ENCODE measurements at places on chromosomes 7 and 10. TPM values are rescaled to one million over a fixed set of nuclear protein-coding genes. Genes with fewer than 3 reads are reported as not detected.

GRCh38 chr10:62182595-62182994 lies 86.0 kb downstream of the RTKN2 start:
- DNase-seq: peak; percentile 69

Gene CCDC172
- total RNA-seq: not detected

DNA sequence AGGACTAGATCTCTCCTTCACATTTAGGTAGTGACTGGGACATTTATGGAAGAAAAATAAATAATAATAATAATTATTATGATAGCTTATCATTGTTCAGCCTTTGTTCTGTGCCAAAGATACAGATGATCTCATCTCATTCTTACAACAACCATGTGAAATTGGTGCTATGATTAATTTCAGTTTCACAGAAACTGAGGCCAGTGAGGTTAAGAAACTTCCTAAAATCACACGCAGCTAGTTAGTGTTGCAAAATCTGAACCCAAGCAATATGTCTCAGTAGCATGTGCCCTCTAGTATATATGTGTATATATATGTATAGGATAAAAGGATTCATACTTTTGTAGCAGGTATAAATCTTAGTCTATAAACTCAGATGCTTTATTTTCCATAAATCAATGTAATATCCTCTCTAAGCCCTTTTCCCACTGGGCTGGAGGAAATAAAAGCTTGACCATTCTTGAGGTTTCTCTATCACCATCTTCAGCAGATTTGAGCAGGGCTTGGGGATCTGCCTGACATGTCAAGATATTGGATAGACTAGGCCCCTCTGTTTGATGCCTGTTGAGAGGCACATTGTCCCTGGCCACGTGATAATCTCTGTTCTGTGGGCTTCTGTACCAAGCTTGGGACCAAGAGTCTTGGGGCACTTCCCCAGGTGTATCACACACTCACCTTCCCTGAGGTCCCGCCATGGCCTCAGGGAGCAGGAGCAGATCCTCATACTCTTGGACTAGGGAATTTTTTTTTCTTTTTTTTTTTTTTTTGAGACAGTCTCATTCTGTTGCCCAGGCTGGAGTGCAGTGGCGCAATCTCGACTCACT lies 172.6 kb upstream of the NRP1 start:
- DNase-seq: no peak

GRCh38 chr7:111083413-111083812 lies 7.5 kb upstream of the LRRN3 start:
- DNase-seq: peak; percentile 93

DNA sequence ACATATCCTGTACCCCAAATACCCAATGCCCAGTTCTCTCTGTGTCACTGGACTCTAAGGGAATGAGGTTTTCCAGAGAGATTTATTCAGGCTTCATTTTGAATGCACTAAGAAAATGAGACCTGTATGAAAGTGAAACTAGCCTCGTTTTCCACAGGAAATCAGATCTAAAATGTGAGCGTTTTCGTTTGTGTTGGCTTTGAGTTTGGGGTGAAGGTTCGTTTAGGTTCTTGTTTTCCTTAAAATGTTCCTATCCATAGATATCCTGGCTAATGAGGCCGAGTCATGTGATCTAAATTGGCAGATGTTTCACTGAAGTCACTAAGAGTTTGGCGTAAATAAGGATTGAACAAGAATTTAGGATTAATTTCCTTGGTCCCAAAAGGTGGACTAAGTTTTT lies 90.9 kb upstream of the BMPER start:
- DNase-seq: no peak

- DNase-seq: no peak
Measured at GRCh38 chr7:8206956-8207355, 55.0 kb downstream of the ICA1 start.

GRCh38 chr10:5996696-5997095 lies 19.4 kb upstream of the IL15RA start:
- DNase-seq: no peak

GRCh38 chr7:88329532-88330463 lies 23.1 kb upstream of the STEAP4 start:
- no peak for DNase-seq

GRCh38 chr10:53071505-53072125 lies 299.0 kb upstream of the MBL2 start:
- DNase-seq: no peak

- DNase-seq: no peak
Measured at GRCh38 chr7:140551355-140552239, 72.3 kb upstream of the MKRN1 start.

DNA sequence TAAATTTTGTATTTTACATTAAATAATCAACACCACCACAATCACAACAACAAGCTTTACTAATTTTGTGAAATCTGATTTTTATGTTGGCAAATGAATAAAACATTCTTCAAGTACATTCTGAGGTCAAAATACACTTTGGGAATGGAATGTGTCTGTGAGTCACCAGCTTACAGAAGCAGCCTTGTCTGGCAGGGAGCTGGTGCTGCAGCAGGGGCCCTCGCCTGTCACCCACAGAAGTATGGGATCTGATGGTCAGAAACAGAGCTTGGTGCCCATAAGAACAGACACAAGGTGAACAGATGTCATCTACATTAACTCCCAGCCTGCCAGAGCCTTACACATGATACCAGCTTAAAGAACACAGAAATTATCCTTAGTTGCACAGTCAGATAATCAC lies 496.9 kb downstream of the CCSER2 start:
- no peak for DNase-seq

DNA sequence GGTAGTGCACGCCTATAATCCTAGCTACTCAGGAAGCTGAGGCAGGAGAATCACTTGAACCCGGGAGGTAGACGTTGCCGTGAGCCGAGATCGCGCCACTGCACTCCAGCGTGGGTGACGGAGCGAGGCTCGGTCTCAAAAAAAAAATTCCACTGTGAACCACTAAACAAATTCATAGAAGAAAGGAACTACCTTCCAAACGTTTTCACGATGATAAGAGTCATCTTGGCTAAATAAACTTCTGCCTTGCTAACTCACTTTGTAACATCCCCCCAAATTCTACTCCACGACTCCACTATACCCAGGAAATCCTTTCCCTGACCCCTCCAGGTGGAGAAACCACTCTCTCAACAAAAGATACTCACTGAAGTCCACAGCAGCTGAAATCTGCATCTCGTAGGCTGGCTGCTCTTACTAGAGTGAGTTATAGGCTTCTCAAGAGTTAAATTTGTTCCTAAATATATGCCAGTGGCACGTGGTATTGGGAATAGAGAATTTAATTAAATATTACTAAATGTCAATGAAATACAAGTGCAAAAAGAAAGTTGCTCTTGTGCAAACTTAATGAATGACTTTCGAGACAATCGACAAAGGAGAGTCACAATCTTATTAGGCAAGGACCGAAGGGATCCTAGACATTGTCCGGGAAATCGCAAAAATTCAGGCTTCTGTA lies 1.6 kb upstream of the GTF2I start:
- DNase-seq: no peak

Gene KLF14
- not detected for total RNA-seq

GRCh38 chr7:85226361-85227085 lies 39.7 kb upstream of the SEMA3D start:
- DNase-seq: no peak

- no peak for DNase-seq
Measured at GRCh38 chr7:112076324-112076723, 129.9 kb downstream of the DOCK4 start.

DNA sequence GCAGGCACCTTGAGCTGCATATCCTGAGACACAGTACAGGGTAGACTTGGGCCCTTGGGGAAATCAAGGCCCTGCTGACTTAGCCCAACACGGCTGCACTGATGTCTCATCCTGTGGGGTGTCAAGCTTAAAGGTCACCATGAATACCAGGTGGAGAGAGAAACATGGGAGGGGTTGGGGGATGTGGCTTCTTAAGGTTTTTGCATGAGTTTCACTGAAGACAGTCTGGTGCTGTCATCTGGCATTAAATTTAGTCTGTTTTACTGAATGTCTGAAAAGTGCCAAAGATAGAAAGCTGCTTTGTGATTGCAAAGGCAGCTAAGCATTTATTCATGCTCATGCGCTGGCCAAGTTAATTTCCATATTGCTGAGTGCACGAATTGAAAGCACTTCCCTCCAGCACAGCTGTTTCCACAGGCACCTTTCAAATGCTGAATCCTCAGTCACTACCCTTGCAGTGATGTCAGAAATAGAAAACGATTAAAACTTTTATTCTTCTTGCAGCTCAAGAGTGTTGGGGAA lies 102.1 kb downstream of the OSBPL3 start:
- peak; percentile 76 for DNase-seq

Gene LDB3
- total RNA-seq: not detected

GRCh38 chr7:128206017-128206746 lies 34.9 kb upstream of the LEP start:
- DNase-seq: no peak

Gene CYP2C18
- total RNA-seq: 1.2 TPM

DNA sequence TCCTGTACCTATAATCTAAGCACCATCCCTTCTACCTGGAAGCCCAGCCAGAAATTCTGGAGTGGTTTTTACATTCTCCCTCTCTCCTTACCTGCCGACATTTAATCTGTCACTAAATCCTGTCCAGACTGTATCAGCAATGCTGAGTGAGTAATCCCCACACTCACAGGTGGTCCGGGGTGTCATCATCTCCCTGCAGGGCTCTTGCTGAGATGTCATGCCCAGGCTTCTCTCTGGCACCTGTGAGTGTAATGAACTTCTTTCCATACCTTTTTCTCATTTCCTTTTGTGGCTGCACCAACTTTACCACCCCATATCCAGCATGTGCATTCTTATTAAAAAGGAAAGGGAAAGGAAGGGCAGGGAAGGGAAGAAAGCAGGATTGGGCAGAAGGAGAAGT lies 355.2 kb downstream of the CCSER2 start:
- no peak for DNase-seq

DNA sequence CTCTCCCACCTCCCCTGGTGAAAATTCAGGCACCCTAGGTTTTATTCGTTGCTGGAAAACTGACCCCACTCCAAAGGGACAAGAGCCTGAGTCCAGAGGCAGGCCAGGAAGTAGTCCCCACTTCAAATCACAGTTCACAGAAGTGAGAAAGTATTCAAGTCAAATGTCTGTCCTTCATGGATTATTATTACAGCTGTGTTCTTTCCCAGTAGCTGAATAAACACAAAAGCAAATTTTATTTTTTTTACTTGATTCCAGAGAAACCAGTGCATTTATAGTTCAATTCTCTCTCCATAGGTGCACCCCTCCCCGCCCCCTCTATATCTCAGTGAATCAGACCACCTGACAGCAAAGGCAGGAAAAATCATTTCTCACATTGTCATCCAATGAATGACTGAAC lies 113.8 kb upstream of the COL1A2 start:
- DNase-seq: no peak
